Activated naive CD4-positive, alpha-beta T cell treated with anti-CD3 and anti-CD28 coated beads, Interleukin-2, amount 50 U/mL, for 72 hours (primary cell): ENCODE measurements at places on chromosomes 4 and X.

DNA sequence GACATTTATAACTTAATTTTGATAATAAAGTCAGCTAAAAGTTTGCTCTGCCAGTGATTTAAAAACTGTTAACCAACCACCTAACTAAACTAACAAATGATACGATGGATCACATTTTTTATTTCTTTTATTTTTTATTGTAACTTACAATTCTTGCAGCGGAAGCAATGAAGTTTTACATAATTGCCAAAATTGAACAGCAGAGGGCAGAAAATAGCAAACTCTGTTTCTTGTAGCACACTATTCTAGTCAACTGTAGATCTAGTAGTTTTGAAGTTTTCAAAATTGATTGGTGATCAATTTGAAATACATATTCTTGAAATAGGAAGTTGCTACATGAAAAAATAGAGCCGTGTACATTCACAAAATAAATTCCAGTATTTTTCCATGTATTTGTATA is 2.8 kb upstream of the GRIA2 start:
- DNase-seq, result no peak

DNA sequence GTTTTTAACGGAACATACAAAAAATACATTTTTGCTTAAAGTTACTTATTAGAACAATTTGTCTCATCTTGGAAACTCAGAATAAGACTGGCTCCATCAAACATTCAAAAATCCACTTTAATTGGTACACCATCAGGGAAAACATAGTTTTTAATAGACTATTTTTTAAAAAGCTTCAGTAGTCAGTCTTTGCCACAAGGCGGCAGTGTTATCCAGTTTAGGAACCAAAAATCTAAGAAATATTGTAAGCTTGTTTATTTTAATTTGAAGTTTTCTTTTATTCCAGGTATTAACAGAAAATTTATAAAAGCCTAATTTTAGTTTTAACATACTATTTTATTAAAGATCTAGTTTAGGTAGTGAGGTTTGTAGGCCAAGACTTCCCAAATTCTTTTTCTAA is 107.7 kb downstream of the APOOL start:
- no peak for DNase-seq

GRCh38 chrX:154025230-154025629 is 5.5 kb upstream of the IRAK1 start:
- DNase-seq, result no peak

DNA sequence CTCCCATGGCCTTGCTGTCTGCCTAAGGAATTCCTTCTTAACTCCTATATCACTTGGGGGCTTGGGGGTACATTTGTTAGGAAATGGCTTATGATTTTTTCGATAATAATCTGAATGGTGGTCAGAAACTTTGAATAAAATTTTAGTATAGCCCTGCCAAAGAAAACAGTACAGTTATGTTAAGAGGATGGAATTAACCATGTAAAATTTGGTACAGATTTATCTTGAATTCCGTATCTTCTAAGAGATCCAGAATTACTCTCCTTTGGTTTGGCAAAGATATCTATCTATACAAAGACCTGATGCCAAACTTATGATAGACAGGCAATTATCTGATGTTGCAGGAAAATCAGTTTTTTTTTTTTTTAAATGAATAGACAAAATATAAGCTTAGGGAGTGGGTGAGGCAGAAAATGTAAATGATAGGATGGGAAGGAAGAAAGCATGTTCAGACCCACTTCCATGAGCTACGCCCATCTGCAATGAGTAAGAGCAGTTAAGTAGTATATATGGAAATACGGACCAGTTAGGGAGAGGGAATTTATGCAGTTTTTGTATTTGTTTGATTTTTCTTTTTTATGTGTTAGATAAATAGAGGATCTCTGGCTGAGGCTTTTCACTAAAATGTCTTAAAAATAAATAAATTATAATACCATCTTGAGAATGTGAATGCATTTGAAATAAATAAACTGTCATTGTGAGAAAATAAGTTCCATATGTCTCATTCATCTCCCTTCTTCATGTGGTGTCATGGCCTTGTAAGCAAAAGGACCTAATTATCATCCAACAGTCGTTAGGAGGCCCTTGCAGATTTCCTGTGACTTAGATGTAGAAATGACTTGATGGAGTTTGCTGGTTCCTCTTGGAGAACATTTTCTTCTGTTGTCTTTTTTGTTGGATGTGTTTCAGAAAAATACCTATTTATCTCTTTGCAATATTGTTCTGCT is 389.6 kb downstream of the ARHGAP24 start:
- DNase-seq, result no peak

GRCh38 chrX:19535476-19535875 is 20.2 kb upstream of the MAP3K15 start:
- no peak for DNase-seq

- no peak for DNase-seq
Observed at GRCh38 chrX:39442332-39442731, 641.1 kb downstream of the MID1IP1 start.

GRCh38 chr4:81574991-81575390 is 103.3 kb upstream of the RASGEF1B start:
- DNase-seq, result no peak
